H54 (cell line): ENCODE measurements at places on chromosomes 4 and X.

GRCh38 chr4:87046121-87046551, 111.3 kb downstream of the AFF1 start:
- DNase-seq = no peak

DNA sequence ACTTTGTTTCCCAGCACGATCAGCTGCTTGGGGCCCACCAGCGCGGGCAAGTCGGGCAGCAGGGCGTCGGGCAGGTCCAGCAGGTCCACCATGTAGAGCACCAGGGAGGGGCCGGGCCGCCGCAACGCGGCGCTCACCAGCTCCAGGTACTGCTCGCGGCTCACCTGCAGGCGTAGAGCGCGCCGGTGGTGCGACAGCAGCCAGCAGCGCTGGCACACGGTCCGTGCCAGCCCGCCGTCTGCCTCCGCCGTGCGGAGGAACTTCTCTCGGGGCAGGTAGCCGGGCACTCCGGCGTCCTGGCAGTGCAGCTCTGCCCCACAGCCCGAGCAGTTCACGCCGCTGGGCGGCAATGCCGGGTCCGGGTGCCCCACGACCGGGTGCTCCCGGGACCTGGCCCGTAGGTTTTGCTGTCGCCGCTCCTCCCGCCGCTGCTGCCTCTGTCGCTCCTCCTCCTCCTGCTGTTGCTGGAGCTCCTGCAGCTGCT, 527 bp downstream of the NOA1 start:
- DNase-seq = no peak

DNA sequence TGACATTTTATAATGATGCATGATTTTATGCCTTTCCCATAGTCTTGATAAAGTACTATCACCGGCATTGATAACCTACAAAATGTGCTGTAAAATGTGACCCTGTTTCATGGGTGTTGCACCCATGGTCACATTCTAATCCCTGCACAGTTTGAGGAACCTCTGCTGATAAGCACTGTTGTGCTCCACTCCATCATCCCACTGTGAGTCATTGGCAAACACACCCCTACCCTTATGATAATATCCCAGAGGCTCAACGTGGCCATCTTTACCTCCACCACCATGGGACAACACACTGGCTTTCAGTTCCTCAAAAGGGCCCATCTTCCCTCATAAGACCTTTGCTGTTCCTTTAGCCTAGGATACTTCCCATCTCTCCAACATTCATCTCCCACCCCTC, 32.0 kb upstream of the SGMS2 start:
- no peak for DNase-seq

DNA sequence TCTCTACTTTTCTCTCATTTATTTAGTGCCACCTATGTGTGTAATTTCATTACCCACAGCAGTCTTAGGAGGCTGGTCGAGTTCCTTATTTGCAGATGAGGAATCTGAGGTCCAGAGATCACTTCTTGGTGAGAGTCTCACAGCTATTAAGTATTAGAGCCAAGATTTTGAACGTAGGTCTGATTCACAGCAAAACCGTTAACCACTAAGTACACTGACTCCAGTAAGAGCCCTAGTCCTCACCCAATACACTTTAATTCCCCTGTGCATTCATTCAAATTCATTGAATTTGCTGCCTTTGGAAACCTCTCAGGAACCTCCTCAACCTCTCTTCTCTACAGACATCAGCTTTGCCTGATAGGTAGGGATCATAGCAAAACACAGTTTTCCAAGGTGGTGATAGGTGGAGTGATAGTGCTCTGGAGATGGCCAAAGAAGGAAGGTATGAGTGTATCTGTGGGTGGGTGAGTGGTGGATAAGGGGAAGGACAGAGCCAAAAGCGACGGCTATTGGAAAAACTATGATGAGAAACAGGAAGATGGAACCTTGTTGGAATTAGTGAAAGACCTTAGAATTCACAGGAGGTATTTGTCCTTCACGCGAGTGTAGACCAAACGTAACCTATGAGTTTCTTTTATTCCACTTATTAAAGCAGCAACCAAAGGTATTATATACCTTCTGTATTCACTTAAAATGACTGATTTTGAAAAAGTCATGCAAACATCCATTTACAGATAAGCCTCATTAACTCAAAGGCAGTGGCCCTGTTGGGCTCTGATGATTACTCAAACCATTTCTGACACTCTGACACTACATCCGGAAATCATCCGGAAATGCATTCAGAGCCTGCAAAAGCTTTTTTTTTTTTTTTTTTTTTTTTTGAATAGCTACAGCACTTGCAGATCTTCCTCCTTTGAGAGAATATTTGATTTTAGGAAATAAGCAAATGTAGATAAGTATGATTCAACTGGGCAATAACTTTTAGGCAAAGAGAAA, 6.3 kb downstream of the FMR1 start:
- no peak for DNase-seq

DNA sequence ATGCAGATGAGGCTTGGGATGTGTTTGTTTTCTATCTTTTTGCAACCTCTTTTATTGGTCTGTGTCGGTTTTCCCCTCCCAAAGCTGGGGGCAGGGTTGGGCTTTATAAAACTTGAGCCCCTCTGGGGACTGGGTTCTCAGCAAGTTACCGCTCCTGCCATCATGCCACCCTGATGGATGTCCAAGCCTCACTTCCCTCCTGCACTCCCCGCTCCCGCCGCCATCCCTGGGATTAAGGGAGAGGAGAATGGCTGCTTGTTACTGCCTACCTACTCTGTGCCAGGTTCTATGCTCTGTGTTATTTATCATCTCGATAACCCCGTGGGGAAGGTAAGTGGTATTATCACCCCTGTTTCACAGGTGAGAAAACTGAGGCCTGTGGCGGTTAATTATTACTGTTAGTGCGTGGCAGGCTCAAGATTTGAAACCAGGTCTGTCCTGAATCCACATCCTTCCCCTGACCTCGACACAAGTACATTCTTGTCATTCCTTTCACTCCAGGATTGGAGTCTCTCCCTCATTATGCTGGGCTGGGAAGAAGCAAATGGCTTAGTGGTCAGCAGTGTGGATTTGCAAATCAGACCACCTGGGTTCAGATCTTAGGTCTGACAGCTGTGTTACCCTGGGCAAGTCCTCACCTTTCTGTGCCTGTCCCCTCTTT, 4.5 kb downstream of the UBA1 start:
- no peak for DNase-seq

DNA sequence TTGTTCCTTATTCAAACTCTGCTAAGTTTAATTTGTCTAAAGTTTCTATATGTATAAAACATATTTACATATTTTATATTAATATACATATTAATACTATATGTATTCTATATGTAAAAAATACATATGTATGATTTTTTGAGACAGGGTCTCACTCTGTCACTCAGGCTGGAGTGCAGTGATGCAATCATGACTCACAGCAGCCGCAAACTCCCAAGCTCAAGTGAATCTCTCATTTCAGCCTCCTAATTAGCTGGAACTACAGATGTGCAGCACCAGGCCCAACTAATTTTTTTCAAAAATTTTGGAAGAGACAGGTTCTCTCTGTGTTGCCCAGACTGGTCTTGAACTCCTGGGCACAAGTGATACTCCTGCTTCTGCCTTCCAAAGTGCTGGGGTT, 684.9 kb downstream of the TRAM1L1 start:
- no peak for DNase-seq

GRCh38 chrX:71859637-71860036, 51.0 kb upstream of the NHSL2 start:
- DNase-seq = no peak

DNA sequence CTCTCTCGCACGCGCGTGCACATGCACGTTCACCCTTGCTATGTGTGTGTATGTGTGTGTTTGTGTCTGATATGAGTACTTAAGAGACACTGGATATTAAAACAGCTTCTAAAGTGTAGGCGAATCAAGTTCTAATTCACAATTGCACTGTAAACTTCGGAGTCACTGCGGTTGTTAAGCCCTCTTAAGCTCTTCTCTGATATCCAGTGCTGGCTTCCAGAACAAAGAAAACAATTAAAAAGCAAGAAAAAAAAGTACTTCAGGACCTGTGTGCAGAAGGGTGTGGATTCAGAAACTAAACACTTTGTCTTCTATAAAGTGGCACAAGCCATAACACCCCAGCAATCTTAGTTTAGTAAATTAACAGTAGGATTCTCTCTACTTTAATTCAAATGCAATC, 300.2 kb downstream of the PCDH7 start:
- no peak for DNase-seq

- peak; percentile 26 for DNase-seq
Observed at GRCh38 chrX:65668377-65669310, 1.2 kb downstream of the MSN start.

DNA sequence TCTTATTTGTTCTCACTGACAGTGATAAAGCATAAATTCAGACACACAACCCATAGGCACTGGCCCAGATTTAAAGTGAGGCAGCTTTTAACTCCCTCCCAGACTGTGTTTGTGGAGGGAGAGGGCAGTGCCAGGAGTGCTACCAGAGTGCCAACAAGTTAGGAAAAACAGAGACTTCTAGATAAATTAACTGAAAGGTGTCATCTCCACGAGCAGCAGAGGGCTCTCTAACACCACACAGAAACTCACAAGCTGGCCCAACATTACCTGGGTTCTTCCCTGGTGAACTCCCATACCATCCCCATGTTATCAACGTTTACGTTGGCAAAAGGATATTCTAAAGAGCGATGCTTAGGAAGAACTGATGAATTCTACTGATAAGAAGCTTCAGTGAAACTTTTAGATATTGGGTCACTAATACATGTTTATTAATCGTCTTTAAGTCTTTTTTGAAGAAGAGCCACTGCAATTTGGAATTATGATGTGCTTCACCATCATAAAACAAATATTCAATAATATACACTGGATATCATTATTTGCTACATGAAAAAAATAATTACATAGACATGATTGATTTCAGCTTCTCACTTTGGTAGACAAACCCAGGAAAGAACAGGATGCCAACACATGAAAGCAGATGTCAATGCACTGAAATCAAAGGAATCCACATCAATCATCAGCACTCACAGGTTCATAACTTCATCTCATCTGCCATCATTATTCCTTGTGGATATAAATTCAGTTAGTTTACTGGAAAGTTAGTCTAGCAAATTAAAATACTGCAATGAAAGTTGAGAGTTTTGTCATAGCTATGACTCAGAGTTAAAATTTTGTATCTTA, 121.2 kb upstream of the NAP1L5 start:
- DNase-seq = no peak

GRCh38 chr4:107743532-107743931, 23.5 kb upstream of the PAPSS1 start:
- no peak for DNase-seq

DNA sequence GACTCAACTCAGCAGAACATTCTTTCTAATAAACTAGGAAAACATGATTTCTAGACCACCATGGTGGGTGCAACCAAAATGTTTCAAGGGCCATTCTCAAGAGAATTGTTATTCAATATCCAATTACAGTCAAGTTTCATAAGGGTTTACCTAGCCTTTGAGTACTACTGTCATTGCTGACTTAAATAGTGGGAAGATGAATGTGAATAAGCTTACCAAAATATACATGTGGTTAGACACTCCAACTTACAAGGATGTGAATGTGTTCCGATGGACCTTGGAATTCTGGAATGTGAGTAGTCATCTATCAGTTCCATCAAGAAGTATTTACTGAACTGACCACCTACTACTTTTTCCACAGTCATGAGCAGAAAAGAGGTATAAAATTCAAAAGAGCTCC, 16.9 kb downstream of the SH3RF1 start:
- no peak for DNase-seq

DNA sequence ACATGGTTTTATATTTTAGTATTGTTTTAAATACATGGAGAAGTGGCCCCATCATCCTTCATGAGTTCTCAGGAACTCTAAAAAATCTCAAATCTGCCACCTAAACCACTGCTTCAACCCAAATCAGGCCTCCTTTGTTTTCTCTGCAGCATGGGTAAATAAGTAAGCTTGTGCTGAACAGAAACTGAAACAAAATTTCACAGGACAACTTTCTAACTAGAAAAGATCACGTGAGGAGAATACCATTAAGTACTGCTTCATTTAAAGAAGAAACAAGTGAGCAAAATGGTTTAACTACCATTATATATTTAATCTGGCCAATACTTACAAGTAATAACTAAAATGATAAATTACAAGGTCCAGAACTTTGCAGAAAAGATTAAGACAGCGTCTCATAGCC, 2.5 kb downstream of the ARAP2 start:
- peak; percentile 14 for DNase-seq

DNA sequence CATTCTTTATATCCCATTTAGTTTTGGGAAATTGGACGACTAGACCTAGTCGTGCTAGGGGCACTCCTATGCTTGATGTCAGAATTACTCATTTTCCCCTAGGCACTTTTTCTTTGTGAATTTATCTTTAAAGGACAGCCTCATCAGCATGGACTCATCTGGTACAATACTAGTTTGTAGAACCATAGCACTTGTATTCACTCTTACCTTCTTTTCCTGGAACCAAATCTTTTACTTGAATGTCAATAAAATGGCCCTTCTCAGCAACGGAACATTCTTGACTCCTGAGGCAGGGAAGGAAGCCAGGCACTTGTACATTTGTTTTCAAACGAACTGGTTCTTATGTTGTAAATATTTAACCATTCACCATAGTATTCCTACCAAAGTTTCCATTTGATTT, 187.1 kb downstream of the SHROOM3 start:
- no peak for DNase-seq

- DNase-seq = no peak
Observed at GRCh38 chr4:132123870-132124623, 1025.0 kb upstream of the PCDH10 start.

- no peak for DNase-seq
Observed at GRCh38 chrX:124346877-124347241, 496 bp downstream of the SH2D1A start.

- DNase-seq = peak; percentile 2
Observed at GRCh38 chrX:96837808-96838207, 45.9 kb upstream of the RPA4 start.

DNA sequence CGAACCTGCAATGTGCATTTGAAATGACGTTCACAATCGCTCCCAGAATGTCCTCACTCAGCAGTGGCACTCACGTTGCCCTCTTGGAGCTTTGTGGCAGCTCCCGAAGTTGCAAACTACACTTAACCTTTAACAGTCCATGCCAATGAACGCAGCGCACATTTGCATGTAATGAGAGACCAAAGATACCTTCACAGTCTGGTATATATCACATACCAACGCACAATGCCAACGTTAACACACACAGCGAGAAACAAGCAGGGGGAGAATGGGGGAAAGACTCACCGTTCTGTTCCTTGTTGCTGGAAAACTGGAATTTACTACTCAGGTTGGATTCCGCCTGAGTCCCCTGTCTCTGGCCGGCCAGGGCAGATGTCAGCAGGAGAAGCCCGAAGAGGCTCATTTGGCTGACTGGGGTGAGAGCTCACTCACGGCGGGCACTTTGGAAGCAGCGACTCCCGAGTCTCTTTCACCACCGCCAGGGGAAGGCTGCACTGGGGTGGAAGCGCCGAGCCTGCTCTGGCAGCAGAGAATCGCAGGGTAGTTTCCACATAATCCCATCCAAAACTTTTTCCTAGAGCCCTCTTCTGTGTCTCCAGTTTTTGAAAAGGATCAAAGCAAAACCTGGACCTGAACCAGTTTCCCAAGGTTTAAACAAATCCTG, 966 bp downstream of the PDGFC start:
- DNase-seq = no peak

DNA sequence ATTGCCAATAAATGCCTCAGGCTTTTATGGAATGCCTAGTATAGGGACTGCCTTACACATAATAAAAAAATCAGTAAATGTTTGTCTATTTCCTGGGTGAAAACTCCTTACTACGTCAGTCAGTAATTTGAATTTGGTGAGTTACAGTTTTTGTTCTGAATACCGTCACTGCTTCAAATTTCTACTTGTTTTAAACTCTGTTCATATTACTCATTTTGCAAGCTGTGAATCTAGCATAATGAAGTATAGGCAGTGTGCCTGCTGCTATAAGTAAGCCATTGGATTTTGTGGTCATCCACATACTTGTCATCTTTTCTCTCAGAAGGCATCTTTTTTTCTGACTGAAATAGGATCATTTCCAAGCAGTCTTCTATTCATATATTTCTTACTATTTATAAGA, 43.1 kb downstream of the SYNPO2 start:
- no peak for DNase-seq
